ENCODE measurements at places on chromosomes 1 and 21.

GRCh38 chr1:16127676-16128337 lies 28.1 kb downstream of the EPHA2 start:
- DNase-seq, result peak; percentile 70

GRCh38 chr1:229285440-229285839 lies 14.5 kb downstream of the RAB4A start:
- no peak for DNase-seq

DNA sequence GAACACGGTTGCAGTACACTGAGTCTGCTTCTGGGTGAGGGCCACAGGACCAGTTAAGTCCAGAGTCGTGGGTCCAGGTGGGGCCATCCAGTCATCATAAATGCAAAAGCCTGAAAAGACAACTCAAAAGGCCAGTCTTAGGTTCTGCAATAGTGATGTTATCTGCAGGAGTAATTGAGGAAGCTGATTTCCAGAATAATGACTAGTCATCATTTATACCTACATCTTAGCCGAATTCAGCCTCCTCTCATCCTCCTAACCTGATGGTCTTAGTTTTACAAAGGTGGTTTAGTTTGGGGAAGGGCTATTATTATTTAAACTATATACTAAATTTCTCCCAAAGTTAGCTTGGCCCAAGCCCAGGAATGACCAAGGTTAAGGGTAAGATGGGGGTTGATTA lies 23.5 kb upstream of the SLC5A9 start:
- DNase-seq, result no peak

DNA sequence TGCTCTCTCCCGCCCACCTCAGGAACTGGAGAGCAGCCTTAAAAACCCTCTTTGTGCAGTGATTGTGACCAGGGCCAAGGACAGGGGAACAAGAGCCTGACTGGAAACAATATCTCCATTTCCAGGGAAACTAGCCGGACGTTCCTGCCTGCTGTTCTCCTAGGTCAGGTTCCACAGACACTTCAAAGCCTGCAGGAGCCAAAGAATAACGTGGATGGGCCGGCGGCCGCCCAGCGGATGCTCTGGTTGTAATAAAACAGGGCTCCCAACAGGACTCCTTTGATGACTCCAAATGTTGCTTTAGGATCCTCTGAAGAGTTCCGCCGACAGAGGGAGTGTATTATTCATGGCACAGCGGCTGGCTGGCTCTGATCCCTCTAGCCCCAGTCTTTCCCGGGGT lies 162.2 kb downstream of the PLXNA2 start:
- no peak for DNase-seq

- DNase-seq, result no peak
Measured at GRCh38 chr1:216927633-216928032, 204.4 kb upstream of the ESRRG start.

DNA sequence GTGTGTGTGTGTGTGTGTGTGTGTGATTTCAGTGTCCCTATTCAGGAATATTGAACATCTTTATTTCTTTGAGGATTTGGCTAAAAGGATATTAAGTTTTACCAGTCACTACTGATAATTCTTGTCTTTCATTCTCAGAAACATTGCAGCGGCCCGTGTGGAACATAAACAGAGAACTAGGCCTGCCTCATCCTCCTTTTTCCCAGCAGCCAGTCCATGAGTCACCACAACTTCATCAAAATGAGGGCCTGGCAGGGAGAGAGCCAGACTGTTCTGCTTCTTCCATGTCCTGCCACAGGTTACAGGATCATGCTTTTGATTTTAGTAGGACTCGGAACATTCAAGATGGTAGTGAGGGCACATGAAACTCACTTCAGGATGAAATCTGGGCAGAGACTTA lies 50.7 kb downstream of the LRIG2 start:
- no peak for DNase-seq
